ENCODE measurements at places on chromosomes 7 and 10.

- DNase-seq: peak; percentile 68
Observed at GRCh38 chr7:123154231-123154860, 45.4 kb downstream of the SLC13A1 start.

DNA sequence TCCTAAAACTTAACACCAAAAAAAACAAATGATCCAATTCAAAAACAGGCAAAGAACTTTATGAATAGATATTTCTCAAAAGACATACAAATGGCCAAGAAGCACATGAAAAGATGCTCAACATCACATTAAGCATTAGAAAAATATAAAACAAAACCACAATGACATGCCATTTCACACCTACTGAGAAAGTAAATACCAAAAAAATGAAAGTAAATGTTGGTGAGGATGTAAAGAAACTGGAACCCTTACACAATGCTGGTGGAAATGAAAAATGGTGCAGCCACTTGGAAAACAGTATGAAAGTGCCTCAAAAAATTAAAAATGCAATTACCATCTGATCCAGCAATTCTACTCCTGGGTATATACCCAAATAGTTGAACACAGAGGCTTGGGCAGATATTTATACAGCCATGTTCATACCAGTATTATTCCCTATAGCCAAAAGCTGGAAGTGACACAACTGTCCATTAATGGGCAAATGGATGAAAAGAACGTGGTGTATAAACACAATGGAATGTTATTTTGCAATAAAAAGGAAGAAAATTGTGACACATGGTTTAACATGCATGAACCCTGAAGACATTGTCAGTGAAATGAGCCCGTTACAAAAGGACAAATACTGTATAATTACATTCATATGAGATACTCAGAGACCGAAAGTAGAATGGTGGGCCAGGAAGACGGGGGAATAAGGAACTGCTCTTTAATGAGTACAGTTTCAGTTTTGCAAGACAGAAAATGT is 89.0 kb downstream of the JMJD1C start:
- DNase-seq: no peak

DNA sequence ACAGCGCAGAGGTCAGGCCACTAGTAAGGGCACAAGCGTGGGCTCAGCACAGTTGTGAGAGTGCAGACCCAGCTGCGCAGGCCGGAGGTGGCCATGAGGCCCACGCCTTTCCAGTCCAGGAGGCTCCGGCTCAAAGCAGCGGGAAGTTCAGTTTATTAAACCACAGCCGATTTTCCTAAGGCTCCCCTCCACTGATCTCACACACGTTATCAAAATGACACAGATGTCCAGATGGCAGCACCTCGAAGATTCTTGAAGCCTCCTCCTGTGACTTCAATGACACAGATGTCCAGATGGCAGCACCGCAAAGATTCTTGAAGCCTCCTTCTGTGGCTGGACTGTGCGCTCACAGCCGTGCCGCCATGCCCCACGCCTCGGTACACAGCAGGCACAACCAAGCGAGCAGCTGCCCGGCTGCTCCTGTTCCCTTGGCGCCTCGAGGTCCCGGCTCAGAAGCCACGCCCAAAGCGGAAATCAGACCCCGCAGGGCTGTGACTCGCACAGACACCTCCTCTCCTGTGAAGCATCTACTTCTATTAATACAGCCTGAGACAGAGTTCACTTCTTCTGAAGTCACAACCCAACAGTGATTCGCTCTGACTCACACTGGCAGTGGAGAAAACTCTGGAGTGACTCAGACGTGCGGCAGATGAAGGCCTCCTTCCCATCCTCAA is 122.7 kb downstream of the MAD1L1 start:
- no peak for DNase-seq

- DNase-seq: no peak
Observed at GRCh38 chr10:118457824-118458428, 115.8 kb upstream of the FAM204A start.

DNA sequence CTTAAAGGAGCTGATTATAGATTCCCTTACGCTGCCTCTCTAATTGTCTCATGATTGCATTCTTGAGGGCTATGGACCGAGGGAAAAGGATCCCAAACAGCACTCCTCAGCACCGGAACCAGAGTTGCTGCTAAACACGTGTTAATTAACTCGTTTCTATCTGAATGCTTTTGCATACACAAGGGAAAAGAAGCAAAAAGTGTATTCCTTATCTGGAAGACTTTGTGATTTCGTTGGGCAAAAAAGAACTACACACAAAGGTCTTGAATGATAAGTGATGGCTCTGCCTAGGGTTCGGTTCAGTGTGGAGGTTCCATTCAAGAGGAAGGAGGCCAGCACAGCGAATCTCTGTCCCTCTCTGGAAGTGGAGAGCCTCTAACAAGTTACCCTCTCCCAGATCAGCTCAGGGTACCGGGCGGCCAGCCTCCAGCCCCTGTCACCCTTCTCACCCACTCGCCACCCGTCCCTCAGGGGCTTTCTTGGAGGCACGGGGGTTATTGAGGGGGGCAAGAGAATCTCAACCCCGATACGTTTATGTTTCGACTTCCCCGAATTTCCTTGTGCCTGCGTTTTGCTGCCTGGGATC is 515 bp upstream of the SLC4A2 start:
- DNase-seq: no peak

GRCh38 chr7:43931346-43931745 is 5.1 kb downstream of the UBE2D4 start:
- DNase-seq: no peak

DNA sequence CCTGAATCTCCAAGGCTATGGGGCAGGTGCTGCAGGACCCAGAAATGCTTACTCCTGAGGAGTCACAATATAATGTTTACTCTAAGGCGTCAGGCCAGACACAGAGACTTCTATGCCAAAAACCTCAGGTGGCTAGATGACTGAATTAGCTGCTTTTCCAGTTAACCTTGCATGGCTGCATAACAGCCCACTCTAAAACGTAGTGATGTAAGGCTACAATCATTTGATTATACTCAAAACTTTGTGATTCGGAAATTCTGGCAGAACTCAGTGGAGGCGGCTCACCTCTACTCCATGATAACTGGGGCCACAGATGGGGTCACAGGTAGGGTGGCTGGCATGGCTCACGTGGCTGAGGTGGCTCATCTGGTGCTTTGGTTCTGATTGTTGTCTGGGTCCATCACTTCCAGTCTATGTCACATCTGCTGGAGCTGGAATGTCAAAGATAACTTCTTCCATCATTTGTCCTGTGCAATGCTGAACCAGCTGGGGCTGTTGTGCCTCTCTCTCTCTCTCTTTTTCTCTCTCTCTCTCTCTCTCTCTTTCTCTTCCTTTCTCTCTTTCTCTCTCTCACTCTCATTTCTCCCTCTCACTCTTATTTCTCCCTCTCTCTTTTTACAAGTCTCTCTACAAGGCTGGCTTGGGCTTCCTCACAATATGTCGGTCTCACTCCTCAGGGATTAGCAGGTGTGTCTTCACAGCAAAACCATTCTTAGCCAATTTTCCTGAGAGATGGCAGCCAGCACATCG is 11.8 kb downstream of the TMEM72 start:
- no peak for DNase-seq

GRCh38 chr10:21995557-21995956 is 8.0 kb downstream of the DNAJC1 start:
- DNase-seq: no peak

GRCh38 chr10:63217120-63217605 is 84.0 kb downstream of the NRBF2 start:
- no peak for DNase-seq

GRCh38 chr10:96263176-96263575 is 8.2 kb downstream of the BLNK start:
- no peak for DNase-seq

GRCh38 chr7:44195889-44196288 is 4.9 kb upstream of the YKT6 start:
- no peak for DNase-seq
